GM12891 (cell line): ENCODE measurements at places on chromosomes 1 and 21.

DNA sequence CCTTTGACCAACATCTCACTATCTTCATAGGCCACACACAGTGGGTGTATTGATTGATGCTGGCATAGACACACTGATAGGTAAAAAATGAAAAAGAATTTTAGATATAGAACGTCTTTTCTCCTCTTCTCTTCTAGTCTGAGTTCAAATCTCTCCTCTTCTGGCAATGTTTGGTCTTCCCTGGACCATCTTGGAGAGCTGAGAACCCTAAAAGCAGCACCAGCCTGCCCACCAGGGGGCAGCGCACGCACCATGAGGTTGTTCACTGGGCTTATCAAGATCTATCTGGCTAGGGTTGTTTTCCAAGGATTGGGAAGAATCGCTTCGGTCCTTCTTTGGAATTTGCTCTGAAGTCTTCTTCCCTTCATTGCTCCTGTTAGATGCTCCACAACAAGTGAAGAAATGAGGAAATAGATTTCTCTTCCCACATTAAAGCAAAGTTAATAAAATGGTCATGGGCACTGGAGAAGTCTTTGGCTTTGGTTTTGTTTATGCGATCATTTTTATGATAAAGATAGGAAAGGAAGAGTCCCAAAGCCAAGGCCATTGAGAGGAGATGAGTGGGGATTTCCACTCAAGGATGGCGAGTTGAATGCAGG is 104.0 kb upstream of the OLIG2 start:
- no peak for DNase-seq

DNA sequence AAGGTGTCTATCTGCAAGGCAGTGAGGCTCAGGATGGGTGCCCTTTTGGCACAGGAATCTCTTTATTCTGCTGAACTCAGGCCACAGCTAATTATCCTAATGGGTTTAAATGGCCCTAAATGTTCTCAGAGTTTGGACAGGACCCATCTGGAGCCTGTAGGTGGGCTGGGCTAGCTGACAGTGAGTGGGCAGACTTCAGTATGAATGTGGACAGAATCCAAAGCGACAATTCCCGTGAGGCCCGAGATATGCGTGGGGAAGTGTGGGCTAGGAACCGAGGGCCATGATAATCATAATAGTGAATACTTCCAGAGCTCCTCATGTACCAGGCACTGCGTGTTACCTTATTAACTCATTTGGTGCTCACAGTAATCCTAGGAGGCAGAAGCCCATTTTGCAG is 165.3 kb downstream of the GRIK3 start:
- no peak for DNase-seq

DNA sequence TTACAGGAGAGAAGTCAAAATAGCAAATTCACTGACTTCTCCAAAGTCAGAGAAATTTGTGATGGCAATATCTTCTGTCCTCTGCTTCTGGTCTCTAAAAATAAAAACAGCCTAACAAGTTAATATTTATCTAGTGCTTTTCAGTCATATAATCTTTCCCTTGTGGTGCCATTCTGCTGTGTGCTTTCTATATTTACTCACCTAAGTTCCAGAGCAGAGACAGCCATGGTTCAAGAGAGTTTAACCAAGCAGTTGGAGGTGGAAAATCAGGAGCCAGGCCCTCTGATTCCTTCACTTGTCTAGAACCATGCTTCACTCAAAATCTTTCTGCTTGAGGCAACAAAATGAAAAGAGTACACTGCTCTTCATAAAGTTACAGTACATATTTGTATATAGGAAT is 39.3 kb downstream of the BRINP2 start:
- DNase-seq, result no peak

DNA sequence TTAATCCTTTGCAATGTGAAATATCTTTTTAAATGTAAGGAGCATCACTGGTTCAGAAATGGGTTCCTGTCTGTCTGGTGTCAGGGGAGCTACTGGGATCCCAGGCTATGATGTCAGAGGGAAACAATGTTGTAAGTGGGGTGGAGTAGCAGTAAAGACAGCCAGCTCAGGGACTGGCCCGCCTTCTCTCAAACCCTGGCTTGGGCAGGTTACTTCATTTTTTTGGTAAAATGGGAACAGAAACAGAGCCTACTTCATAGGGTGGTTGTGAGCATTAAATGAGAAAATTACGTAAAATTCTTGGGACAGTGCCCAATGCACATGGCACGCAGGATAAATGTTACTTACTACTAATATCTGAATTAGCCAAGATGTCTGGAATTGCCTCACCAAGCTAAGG is 30.7 kb upstream of the IL20 start:
- DNase-seq, result no peak

GRCh38 chr1:114289306-114289705 is 135.6 kb upstream of the SYT6 start:
- no peak for DNase-seq

DNA sequence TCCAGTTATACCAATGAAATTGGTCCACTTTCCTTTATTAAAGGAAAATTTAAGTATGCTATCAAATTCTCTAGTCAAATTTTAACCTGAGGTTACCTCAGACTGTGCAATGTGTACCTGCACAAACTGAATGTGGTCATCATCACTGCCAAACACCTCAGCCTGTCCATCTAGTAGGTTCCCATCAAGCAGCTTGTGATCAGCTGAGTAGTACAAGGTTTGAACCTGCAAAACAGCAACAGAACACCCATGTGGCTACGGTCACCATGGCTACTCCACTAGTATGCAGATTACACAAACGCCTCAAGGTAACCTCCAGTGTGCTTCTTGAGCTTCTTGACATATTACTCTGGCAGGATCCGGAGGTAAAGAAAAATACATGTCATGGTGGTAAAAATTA is 11.6 kb downstream of the IVNS1ABP start:
- no peak for DNase-seq

DNA sequence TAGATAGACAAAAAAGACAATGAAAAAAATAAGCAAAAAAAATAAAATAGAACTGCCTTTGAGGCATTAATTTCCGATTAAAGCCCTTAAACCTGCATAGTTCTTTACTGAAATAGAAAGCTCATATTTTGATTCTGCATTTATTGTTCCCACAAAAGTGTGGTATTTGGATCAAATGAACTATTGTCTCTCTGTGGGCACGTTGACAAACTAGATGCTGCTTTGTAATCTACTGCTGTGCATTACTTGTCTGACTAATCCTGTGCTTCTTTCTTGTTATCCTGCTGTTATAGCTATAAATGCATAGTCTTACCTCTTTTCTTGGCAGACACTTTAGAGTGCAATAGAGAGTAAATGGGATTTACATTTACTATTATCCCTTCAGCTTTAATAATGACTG is 31.4 kb upstream of the SLC35D1 start:
- no peak for DNase-seq

- no peak for DNase-seq
These were observed 175.1 kb downstream of the ADSS2 start for GRCh38 chr1:244276646-244277045.

- no peak for DNase-seq
These were observed 730 bp downstream of the CDC42SE1 start for GRCh38 chr1:151058692-151059091.
